ENCODE measurements at places on chromosomes 5 and 9.

DNA sequence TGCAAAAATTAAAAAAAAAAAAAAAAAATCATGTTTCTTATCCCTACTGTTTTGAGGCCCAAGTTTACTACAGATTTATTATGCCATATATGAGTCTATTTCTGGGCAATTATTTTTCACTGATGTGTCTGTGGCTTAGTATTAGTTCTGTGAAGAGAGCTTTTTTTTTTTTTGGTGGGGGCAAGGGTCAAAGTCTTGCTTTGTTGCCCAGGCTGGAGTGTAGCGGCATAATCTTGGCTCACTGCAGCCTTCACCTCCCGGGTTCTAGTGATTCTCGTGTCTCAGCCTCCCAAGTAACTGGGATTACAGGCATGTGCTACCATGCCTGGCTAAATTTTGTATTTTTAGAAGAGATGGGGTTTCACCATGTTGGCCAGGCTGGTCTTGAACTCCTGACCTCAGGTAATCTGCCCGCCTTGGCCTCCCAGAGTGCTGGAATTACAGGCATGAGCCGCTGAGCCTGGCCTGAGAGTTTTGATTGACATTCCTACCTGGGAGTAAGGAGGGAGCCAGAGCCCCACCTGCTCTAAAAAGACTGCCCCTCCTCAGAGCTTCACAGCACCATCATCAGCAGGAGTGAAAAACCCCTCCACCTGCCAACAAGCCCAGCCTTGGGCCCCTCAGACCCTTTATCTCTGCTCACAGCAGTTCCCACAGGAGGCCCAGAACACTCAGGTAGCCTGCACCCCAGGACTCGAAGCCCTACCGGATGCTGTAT, 36.1 kb upstream of the JADE2 start:
- no peak for DNase-seq

DNA sequence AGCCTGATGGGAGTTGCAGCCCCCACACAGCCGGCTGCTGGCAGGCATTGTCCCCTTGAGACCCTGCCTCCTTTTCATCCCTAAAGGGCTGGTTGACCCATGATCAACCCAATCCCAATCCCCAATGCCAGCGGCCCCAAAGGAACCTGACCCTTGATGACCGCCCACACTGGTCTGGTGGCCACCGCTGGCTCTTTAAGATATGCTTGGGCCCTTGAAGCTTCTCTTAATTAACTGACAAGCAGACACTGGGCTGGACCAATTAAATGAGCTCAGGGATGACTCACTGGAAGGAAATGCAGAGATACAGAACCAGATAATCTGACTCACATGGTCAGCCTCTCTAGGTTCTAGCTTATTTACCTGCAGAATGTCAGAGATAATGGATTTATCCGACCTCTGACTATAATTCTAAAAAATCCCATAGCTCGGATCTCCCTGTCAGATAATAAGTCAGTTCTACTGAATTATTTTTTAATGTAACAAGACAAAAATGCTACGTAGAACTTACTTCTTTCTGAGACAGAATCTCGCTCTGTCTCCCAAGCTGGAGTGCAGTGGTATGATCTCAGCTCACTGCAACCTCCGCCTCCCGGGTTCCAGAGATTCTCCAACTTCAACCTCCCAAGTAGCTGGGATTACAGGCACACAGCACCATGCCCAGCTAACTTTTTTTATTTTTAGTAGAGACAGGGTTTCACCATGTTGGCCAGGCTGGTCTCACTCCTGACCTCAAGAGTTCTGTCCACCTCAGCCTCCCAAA, 11.1 kb upstream of the MLANA start:
- DNase-seq: no peak

DNA sequence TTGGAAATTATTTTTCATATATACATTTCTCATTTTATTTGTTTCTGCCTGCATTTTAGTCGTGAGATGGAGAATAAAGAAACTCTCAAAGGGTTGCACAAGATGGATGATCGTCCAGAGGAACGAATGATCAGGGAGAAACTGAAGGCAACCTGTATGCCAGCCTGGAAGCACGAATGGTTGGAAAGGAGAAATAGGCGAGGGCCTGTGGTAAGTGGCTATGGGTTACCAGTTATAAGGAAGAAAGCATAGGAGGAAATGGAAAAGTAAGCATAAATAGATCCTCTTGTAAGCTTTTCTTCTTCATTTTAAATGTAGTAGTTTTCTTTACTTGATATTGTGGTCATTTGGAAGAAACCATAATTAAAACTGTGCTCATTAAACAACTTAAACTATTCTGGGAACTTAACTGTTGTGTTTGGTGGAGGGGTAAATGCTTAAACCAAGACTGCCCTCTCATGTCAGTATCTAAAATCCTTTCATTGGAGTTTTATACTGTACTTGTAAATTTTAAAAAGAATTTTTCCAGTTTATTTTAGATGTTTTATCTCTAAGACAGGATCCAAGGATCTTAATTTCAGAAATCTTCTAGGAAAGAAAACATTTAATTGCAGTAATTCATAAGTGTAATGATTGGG, 41.3 kb downstream of the MAP3K1 start:
- DNase-seq: no peak

GRCh38 chr9:80605129-80605528, 1033.4 kb downstream of the TLE4 start:
- DNase-seq: peak; percentile 71

DNA sequence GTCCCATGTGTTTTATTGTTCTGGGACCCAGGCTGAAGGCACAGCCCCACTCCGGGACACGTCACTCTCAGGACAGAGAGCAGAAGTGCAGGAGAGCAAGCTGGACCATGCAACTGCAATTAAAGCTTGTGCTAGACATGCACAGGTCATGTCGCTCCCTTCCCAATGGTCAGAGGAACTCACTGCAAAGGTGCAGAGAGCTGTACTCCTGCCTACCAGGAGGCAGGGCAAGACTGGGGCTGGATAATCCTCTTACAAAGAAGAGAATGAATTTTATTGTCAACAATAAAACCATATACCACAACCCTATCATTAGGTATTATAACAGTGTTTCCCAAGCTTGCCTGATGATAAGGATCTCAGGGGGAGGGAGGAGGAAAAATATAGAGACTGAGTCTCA, 74.0 kb upstream of the NEK6 start:
- no peak for DNase-seq

DNA sequence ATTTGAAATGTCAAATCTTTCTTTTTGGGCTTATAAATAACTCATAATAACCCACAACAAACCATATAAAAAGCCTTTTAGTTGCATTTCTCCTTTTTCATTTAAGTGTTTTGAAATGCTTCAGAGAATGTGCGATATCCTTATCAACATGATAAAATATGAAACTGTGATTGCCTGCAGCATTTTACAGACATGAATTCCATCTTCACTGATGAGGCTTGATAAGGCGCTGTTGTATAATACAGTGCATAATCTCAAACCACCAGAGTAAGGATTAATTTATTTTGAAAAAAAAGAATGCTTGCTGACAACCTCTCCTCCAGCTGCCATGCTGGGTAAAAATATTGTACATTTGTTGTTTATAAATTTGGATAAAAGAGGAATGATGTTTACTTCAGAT, 216.8 kb downstream of the PBX3 start:
- no peak for DNase-seq

- no peak for DNase-seq
Observed at GRCh38 chr5:132334812-132335211, 34.7 kb upstream of the SLC22A5 start.

DNA sequence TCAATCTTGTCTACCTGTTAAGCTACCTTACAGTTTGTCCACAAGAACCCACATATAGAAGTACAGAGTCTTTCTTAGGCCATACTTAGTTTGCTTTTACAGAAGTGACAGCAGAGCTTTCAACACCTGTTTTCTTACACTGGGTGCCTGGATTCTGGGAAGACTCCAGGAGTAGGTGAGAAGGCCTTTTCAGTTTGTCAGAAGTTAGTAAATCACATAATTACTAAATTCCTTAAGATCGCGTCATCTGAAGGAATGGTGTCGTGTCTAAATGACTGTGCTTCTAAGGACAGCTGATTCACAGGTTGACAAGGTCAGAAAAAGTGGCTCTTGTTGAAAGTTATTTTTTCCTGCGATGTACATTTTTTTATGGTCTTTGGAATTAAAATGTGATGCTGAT, 97.0 kb upstream of the FAM120A start:
- no peak for DNase-seq

- no peak for DNase-seq
Observed at GRCh38 chr5:172758077-172758833, 12.7 kb downstream of the DUSP1 start.

Data from NCI-H1092 treated with DMSO at 0.1 percent for 48 hours (cell line).